ENCODE measurements at places on chromosomes 13 and 19.

DNA sequence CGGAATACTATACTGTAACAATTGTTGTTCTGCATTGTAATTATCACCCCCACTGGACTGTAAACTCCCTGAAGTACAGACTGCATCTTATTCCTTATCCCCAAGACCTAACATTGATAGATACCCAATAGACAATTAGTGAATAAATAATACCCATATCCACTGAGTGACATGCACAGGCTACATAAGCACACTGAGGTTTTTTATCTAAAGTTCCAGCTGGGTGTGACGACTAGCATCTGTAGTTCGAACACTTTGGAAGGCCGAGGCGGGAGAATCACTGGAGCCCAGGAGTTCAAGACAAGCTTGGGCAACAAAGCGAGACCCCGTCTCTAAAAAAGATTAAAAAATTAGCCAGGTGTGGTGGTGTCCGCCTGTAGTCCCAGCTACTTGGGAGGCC, 2.5 kb downstream of the KPNA3 start:
- no peak for DNase-seq

DNA sequence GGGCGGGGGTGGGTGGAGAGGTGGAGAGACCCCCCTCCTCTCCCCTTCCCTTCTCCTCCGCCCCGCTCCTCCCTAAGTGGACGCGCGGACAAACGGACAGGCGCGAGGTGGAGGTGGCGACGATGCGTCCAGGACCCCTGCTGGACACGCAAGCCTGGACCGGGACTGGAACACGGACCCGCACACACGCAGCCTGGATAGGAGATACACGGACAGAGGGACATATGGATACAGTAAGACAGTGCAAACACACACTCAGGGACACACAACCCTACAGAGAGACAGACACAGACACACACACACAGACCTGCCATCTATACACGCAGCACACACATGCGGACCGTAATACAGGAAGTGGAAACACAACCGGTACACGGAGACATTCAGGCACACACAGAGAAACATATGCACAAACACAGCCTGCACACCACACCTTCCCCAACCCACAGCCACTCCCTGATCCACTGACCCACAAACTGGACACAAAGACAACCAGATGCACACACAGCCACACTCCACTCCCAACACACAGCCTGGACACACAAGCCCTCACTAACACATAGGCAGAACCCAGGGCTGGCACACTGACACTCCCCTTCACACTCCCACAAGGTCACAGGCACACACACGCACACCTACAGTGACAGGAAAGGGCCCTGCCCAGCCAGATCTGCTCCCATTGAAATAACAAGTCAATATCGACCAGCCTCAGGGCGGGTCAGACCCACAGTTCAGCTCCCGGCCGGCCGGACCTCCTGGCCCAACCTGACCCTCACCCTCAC, 696 bp upstream of the ERFL start:
- DNase-seq, result no peak

GRCh38 chr19:1503089-1503924, 9.5 kb downstream of the ADAMTSL5 start:
- DNase-seq, result peak; percentile 59

DNA sequence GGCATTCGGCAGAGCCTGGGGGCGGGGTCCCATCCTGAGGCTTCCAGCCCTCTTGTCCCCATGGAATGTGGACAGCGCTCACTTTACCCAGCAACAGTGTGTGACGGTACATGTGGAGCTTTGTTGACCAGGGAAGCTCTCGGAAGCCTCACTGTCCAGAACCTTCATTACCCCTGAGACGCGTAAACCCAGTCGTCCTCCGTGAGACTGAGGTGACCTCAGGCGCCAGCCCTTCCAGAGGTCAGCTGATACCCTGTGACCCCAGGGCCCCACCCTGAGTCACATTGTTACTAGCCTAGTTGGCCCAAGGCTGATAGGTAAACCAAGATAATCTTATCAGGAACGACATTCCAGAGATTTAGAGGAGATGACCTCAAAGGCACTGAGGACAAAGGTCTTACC, 10.2 kb upstream of the TMEM160 start:
- no peak for DNase-seq

GRCh38 chr13:20714563-20715329, 11.2 kb downstream of the IL17D start:
- no peak for DNase-seq

DNA sequence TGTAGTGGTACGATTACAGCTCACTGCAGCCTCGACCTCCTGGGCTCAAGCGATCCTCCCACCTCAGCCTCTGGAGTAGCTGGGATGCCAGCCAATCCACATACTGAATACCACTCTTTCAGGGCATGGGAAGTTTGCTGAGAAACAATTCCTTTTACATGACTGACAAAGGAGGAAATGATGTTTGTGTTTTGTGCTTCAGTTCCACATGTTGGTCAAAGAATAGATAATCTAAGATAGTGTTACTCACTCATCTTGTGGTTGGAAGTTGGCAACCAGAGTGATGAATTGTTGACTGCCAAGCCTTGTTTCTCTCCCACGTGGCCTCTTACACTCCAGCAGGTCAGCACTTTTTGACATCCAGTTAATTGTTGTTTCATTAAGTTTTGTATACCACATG, 7.6 kb downstream of the MBD3L2B start:
- DNase-seq, result no peak

DNA sequence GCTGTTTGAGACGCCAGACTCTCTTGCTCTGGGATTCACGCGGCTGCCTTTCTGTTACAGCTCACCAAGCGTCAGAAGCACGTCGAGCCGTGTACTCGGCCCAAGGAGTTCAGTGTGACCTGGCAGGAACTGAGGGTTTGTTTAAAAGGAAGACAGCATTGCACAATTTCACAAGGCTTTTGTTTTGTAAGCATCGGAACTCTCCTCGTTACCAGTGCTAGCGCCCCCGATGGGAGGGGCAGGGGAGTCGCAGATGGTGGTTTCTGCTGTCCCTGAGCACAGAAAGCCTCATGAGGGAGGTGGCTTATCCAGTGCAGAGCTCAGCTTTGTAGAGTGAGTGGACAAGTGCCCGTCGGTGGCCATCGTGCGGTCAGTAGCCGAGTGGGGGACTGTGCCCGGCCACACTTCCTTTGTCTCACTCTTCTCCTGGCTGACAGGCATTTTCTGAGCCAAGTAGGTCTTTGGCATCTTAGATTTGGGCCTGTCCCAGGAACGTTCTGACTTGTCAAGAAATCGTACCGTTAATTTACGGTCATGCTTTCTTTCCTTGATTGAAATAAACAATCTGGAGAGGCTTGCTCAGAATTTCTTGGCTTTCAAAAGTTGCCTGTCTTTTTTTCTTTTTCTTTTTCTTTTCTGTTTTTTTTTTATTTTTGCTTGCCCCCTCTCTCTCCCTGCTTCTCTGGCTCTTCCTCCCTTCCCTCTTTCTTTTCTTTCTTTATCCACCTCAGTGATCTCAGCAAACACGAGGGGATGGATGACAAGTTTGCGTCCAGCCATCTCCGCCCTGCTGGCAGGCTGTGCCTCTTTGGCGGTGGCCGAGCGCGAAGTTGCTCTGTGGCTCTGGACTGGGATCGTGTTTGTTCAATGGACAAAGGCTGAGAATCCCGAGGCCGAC, 7.7 kb downstream of the KDM4B start:
- DNase-seq, result no peak

DNA sequence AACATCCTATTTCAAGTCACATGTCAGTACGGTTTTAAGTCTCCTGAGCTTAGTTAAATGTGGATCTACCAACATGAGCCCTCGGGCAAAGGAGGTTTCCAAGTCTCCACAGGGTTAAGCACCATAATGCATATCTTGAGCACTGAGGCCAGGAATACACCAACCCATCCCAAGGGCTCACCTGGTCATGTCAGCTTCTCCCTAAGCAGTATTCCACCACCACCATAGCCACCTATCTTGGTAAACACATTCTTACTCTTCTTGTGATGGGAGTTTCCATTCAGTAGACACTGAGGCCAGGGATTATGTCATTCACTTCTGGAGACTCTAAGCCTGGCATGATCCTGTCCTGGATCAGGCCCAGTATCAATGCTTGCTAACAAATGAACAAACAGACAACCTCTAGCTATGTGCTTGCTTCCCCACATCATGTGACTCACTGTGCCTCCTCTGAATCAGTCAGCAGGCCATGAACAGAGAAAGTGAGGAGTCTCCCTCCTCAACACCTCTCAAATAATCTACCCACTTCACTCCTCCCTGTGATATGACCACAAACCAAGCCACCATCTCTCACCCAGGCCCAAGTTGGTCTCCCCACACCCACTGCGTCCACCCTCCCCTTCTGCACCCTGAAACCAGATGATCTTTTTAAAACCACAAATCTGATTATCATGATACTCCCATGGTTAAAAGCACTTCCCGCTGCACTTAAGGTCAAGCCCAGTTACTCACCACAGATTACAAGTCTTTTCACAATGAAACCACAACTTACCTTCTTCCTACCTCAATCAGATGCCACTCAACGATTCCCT, 5.8 kb downstream of the PEG3 start:
- no peak for DNase-seq

- DNase-seq, result no peak
Observed at GRCh38 chr13:99969919-99970650, 1.5 kb downstream of the ZIC5 start.

- DNase-seq, result no peak
Observed at GRCh38 chr19:17716309-17716929, 2.9 kb upstream of the MAP1S start.

DNA sequence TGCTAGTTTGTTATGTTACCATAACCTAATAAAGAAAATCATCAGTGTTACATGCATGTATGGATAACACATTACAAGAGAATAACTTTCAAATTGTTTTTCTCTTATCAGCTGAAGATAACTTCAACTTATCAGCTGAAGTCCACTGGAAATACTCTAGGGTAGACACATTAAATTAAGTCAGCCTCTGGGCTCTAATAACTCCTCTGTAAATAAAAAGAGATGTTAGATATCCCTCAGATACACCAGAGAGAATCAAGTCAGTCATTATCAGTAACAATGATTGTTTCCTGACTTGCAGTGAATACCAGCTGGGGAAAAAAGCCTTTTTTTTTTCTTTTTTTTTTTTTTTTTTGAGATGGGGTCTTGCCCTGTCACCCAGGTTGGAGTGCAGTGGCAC, 1.6 kb upstream of the KBTBD7 start:
- DNase-seq, result no peak
